ENCODE measurements at places on chromosomes 12 and 14. TPM values are rescaled to one million over a fixed set of nuclear protein-coding genes. Genes with fewer than 3 reads are reported as not detected.
A peak's percentile ranks its signal among the peaks of the same experiment; 100 is the strongest.

ADGRD1 gene
- total RNA-seq, result not detected

KCNA5 gene
- not detected for total RNA-seq

GRCh38 chr14:61152851-61153364, 128.2 kb downstream of the TMEM30B start:
- no peak for DNase-seq
- no peaks in the 10 kb centered on the region for H3K36me3 ChIP-seq
- peaks cover 10% of the 10 kb centered on the region for H3K27me3 ChIP-seq
- no peak overlapping the region for H3K4me3 ChIP-seq

KRT83 gene
- total RNA-seq, result not detected

- H3K4me3 ChIP-seq, result no peak overlapping the region
- no peak overlapping the region for H3K27ac ChIP-seq
- DNase-seq, result no peak
- peaks cover 8% of the 10 kb centered on the region for H3K27me3 ChIP-seq
- H3K4me1 ChIP-seq, result no peaks in the 10 kb centered on the region
These were observed 67.9 kb downstream of the TSPAN9 start for GRCh38 chr12:3145033-3145432.

- H3K27me3 ChIP-seq, result peaks cover 13% of the 10 kb centered on the region
- no peak overlapping the region for H3K4me3 ChIP-seq
- H3K27ac ChIP-seq, result no peak overlapping the region
These were observed 16.2 kb downstream of the SLC17A8 start for GRCh38 chr12:100372853-100373640.

DNA sequence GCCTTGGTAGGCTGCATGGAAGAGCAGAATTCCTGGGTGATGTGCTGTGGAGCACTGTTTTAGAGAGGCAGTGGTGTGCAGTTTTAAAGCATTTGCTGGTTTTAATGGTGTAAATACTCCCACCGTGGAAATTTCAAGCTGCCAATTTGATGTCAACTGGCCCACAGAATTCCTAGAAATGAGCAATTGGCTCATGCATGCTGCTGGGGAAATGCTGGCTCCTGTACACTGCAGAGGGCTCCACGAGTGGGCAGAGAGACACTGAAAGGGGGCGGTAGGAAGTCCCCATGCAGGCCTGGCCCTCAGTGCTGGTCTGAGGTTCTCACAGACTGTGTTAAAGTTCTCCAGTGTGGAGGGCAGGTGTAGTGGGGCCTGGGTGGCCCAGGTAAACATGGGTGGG, 99.4 kb upstream of the NTF3 start:
- H3K4me1 ChIP-seq, result no peaks in the 10 kb centered on the region
- no peak overlapping the region for H3K4me3 ChIP-seq
- no peaks in the 10 kb centered on the region for H3K36me3 ChIP-seq
- no peak overlapping the region for H3K27ac ChIP-seq

GPX2 gene
- total RNA-seq, result not detected

DNA sequence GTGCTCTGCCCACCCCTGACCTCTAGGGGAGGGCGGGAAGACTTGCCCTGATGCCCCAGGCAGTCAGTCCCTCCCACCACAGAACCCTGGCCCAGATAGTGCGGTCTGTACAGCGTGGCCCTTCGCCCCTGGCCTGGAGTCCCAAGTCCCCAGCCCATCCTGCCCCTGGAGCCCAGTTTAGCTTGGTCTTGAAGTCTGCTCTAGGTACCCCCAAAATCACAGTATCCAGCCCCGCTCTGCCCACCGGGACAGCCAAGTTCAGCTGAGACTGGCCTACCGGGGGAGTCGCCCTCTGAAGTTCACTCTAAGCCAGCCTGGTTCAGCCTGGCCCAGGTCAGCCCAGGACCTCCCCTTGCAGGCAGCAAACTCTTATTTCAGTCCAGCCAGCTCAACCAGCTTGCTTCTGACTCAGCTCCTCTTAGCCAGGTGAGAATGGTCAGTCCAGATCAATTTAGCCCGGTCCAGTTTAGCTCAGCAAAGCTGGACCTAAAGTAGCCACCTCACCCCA, 75.9 kb downstream of the TMEM121 start:
- H3K36me3 ChIP-seq, result no peaks in the 10 kb centered on the region
- H3K27me3 ChIP-seq, result no peaks in the 10 kb centered on the region
- H3K4me3 ChIP-seq, result no peak overlapping the region
- no peak overlapping the region for H3K27ac ChIP-seq
- no peak for DNase-seq

GRCh38 chr14:61565836-61566536, 129.3 kb upstream of the HIF1A start:
- peaks cover 45% of the 10 kb centered on the region for H3K4me1 ChIP-seq
- peaks cover 1% of the 10 kb centered on the region for H3K27me3 ChIP-seq

TEX22 gene
- total RNA-seq, result 6.4 TPM

DNA sequence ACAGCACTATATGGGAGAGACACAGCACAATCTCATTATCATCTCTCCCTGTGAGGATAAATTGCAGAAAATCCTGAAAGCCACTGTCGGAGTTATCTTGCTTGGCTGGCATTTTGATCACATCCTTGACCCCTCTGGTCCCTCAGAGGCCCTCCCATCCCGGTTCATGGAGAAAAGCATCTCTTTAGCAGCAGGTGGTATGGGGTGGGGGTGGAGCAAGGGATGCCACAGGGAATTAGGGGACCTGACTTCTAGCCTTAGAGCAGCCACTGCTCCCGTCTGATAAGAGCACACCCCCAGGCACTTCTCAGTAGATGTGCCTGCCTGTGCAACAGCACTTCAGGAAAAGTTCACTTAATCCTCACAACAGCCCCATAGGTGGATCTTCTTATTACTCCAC, 38.6 kb downstream of the GRIN2B start:
- peaks cover 15% of the 10 kb centered on the region for H3K27me3 ChIP-seq
- no peaks in the 10 kb centered on the region for H3K36me3 ChIP-seq
- no peaks in the 10 kb centered on the region for H3K4me1 ChIP-seq
- no peak for DNase-seq
- no peak overlapping the region for H3K4me3 ChIP-seq
- H3K27ac ChIP-seq, result no peak overlapping the region

DNA sequence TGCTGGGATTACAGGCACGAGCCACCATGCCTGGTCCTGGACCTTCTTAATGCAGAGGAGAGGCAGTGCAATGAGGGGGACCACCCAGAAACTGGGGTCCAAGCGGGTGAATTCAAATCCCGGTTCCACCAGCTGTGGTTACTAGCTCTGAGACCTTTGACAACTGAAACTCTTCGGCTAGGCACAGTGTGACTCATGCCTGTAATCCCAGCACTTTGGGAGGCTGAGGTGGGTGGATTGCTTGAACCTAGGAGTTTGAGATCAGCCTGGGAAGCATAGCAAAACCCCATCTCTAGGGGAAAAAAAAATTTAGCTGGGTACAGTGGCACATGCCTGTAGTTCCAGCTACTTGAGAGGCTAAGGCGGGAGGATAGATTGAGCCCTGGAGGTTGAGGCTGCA, 5.0 kb upstream of the CD4 start:
- H3K36me3 ChIP-seq, result no peaks in the 10 kb centered on the region
- no peak overlapping the region for H3K27ac ChIP-seq
- peaks cover 1% of the 10 kb centered on the region for H3K27me3 ChIP-seq
- no peak overlapping the region for H3K4me3 ChIP-seq

FGF23 gene
- not detected for total RNA-seq

DNA sequence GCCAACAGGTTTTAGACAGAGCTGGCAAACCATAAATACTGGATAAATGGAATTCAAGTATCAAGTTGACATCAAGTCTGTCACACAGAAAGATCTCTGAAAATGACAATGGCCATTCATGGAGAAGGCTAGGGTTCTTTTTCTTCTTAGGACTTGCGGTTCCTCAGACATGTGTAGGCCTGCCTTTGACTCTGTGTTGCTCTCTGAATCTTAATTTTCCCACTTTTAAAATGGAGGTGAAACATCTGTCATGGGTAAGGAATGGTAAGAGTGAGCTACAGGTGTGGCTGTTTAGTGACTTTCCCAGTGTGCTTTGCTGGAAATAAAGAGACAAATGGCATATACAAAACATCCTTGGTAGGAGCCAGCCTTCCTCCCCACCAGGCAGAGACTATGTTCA, 79.2 kb downstream of the PTCSC3 start:
- H3K27me3 ChIP-seq, result peaks cover 11% of the 10 kb centered on the region
- H3K36me3 ChIP-seq, result no peaks in the 10 kb centered on the region
- no peaks in the 10 kb centered on the region for H3K4me1 ChIP-seq
- no peak overlapping the region for H3K4me3 ChIP-seq
- no peak for DNase-seq

- H3K27me3 ChIP-seq, result no peaks in the 10 kb centered on the region
- H3K4me3 ChIP-seq, result no peak overlapping the region
- H3K27ac ChIP-seq, result no peak overlapping the region
- no peaks in the 10 kb centered on the region for H3K4me1 ChIP-seq
These were observed 208.2 kb downstream of the DIO2 start for GRCh38 chr14:80003138-80003537.

COA8 gene
- 29.5 TPM for total RNA-seq

ESRRB gene
- 0.14 TPM for total RNA-seq

- no peak overlapping the region for H3K4me3 ChIP-seq
- no peaks in the 10 kb centered on the region for H3K27me3 ChIP-seq
- H3K27ac ChIP-seq, result no peak overlapping the region
- no peaks in the 10 kb centered on the region for H3K36me3 ChIP-seq
- H3K4me1 ChIP-seq, result no peaks in the 10 kb centered on the region
These were observed 174.6 kb upstream of the SFSWAP start for GRCh38 chr12:131536337-131536736.

GSC gene
- not detected for total RNA-seq

GRCh38 chr14:60867503-60868172, 113.2 kb downstream of the TRMT5 start:
- H3K27ac ChIP-seq, result no peak overlapping the region
- no peak for DNase-seq
- H3K27me3 ChIP-seq, result no peaks in the 10 kb centered on the region
- H3K36me3 ChIP-seq, result peaks cover 4% of the 10 kb centered on the region

TC2N gene
- total RNA-seq, result 163 TPM

DNA sequence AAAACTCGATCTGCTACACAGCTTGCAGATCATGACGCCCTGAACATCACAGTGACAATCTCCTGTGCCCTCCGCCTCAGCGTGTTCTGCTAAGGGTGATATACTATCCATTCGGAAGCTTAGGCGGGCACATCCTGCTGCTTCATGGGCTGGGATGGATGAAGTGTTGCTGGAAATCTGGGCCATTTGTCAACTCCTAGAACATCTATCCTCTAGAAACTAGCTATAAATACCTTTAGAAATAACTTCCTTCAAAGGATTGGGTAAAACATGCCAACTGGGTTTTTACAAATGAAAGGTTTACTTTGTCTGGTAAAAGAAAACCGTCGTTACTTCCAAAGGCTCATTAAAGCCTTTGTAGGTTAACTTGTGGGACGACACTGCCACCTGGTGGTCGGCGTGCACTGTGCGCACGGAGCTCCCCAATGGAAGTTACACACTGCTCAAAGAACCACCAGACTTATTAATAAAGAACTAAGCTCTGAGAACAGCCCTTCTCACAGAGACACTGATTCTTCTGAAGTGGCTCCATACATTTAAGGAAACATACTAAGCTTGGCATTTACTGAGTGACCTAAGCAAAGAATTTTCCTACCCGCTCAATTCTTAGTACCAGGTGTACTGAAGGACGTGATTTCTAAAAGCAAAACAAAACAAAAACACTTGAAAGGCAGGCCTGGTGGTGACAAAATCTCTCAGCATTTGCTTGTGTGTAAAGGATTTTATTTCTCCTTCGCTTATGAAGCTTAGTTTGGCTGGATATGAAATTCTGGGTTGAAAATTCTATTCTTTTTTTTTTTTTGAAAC, 21.6 kb upstream of the CACNA2D4 start:
- H3K4me3 ChIP-seq, result no peak overlapping the region
- peak; percentile 89 for DNase-seq
- no peaks in the 10 kb centered on the region for H3K4me1 ChIP-seq

RND1 gene
- total RNA-seq, result 3.8 TPM

DNA sequence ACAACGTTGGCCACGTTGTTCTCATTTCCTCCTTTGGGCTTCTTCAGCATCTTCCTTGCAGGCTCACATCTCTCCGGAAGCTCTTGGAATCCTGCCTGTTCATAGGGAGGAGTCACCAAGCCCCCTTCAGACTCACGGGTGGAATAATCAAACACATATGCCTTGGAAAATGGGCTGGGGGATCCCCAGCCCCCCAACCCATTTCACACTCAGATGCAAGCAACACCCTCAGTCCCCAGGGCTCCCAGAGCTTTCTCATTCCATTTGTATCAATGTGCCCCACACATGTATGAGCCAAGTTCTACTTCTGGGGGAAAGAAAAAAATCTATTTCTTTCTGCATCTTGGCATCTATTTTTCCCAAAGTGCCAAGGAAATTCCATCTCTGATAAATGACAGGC, 33.1 kb downstream of the WSCD2 start:
- H3K4me3 ChIP-seq, result no peak overlapping the region
- H3K4me1 ChIP-seq, result no peaks in the 10 kb centered on the region
- H3K27ac ChIP-seq, result no peak overlapping the region
- no peak for DNase-seq

- H3K4me3 ChIP-seq, result no peak overlapping the region
- H3K27ac ChIP-seq, result no peak overlapping the region
- H3K36me3 ChIP-seq, result no peaks in the 10 kb centered on the region
- H3K4me1 ChIP-seq, result no peaks in the 10 kb centered on the region
- DNase-seq, result no peak
These were observed 367.6 kb upstream of the PRICKLE1 start for GRCh38 chr12:42957136-42957535.

DNA sequence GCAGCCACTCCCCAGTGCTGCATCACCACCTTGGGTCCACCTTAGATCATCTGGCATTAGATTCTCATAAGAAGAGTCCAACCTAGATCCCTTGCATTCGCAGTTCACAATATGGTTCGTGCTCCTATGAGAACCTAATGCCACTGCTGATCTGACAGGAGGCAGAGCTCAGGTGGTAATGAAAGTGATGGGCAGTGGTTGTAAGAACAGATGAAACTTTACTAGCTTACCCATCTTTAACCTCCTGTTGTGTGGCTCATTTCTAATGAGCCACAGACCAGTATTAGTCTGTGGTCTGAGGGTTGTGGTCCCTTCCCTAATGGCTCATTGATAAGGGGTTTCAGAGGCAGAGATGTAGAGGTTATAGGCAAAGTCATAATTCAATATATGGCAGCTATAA, 615.9 kb upstream of the MIS18BP1 start:
- no peak overlapping the region for H3K4me3 ChIP-seq
- H3K27me3 ChIP-seq, result no peaks in the 10 kb centered on the region
- H3K27ac ChIP-seq, result no peak overlapping the region
